DMS79 (cell line): ENCODE measurements at places on chromosomes 1 and 21.

DNA sequence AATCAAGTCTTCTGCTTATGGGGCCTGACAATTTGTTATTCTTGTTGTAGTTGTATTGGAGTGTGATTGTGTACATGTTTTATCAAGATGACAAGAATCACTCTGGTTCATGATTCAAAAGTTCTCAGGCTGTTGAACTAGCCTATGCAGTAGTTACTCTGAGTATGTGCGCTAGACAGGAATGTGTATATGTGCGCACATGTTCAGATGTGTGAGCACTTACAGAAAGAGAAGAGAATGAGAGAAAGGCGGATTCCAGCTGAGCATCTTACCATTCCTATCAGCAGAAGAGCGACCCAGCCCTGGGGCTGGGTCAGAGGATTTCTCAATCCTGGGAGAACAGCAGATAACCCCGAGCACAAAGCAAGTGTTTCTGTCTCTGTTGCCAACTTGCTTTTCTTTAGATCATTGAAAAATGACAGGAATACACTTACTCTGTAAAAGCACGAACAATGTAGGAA, 110.8 kb upstream of the HOOK1 start:
- no peak for DNase-seq

- DNase-seq, result no peak
These were observed 61.2 kb upstream of the CASZ1 start for GRCh38 chr1:10857687-10858086.

GRCh38 chr1:228340686-228341449, 65.8 kb downstream of the TRIM11 start:
- no peak for DNase-seq

DNA sequence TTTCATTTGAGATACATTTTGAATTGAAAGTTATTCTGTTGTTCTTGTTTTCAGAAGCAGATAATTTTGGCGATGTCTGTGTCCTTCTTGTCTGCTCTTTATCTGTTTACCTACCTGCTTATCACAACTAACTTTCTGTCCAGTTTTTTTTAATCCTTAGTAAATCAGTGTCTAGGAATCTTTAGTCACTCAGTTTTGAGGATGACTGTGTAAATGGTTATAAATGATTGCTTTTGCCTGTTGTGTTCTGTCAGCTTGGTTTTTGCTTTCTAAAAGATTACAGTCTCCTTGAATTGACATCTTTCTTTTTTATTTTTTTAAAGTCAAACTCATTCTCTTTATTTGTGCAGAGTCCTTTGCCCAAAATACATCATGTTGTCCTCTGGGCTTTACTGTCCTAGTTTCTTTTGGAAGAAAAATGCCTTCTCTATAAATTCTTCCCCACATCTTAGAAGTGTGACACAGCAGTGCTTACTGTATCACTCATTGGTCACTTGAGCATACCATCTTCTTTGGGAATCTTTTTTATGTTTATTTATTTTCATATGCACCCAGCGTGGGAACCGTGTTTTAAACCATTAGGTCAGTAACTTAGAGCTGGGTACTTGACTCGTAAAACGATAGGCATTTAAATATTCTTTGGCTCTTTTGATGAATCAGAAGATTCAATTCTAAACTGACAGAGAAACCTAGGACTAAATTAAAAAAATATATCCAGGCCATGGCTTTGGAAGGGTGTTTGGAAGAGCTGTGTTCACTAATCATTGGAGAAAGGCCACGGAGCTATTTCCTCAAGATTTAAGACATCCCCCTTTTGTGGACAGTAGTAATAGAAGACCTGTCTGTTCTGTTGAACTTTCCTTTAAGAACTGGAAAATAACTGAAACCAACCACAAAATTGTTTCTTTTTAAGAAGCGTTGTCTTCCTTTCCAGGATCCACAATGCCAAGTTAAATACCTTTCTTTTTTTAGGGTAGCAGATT, 20.9 kb downstream of the LAMC1 start:
- no peak for DNase-seq

- DNase-seq, result no peak
These were observed 197.0 kb upstream of the UBE2U start for GRCh38 chr1:64006276-64007051.

DNA sequence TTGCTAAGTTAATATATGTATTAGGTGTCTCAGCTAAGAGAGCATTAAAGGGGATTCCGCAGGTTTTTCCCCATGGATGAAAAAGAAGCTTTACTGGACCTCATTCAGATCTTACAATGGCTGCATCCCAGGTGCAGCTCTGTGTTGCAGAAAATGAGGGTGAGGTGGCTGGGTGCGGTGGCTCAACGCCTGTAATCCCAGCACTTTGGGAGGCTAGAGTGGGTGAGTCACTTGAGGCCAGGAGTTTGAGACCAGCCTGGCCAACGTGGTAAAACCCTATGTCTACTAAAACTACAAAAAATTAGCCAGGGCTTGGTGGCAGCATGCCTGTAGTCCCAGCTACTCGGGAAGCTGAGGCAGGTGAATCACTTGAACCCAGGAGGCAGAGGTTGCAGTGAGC, 58.5 kb upstream of the MORC3 start:
- no peak for DNase-seq

DNA sequence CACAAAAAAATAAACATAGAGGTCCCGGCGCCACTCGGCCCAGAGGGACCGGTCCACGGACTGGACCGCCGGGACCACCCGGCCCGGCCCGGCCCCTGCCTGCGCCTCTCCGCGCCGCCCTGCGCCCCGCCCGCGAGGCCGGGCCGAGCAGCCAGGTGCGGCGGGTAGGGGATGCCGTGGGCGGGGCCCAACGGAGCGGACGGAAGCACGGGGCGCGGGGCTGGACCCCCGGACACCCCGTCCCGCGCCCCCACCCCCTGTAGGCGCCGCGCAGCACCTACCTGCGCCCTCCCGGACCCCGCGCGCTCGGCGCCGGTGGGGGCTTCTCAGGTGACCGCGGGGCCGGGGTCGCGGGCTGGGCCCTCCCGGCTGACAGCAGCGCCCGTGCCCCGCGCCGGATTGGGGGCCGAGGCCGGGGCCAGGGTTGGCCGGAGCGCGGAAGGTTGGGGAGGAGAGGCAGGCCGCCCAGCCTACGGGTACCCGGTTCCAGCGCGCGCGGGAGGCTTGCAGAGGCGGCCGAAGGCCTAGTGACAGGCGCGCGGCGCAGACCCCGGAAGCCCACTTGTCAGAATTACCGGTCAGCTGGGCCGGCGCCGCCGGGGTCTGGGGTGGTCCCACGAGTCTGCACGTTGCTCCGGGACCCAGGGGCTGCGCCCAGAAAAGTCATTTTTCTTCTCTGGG, 351.9 kb upstream of the CAMK1G start:
- DNase-seq, result no peak

DNA sequence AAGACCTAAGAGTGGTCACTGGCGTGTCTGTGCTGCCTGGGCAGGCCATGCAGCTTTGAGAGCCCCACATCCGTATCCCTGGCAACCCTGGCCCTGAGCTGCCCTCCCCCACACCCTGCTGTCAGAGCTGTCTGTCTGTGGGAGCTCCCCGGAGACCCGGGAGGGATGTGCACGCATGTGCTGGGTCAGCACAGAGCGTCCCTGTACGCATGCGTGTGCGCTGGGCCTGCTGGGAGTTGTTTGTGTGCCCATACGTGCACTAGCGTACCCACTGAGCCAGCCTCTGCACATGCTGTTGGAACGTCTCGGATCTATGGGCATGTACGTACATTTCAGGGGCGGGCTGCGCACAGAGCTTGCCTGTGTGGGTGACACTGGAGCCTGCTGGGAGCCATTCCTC, 89.3 kb downstream of the EPHB2 start:
- DNase-seq, result no peak

DNA sequence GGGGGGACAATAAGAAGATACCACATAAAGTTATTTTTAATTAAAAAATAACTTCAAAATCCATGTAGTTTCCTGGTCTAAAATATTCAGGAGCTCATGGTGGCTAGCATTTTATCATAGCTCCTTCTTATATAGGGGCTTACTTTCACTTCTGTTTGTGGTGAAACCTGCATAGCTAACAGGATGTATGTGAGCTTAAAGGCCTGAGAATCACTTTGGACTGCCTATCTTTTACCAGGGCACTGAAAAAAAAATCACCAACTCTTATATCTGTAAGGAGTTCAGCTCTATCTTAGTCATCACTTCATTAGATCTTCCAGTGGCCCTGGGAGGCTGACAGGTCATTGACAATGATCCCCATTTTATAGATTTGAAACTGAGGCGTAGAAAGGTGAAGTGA, 21.3 kb downstream of the UROD start:
- DNase-seq, result no peak

DNA sequence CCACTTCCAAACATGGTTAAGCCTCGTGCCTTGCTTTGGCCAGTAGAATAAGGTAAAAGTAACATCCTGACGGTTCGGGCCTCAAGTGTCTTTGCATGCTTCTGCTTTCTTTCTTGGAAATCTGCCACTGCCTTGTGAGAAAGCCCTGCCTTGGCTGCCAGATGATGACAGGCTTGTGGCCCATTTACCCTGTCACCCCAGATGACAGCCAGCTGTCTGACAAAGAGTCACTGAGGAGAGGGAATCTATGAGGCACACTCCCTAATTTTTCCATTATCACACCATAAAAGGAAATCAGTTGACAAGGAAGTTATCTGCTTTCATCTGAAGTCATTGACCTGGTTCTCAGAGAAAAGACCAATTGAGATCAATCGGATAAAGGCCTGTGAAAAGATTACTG, 199.8 kb downstream of the USH2A start:
- no peak for DNase-seq

GRCh38 chr1:232557096-232557495, 72.8 kb downstream of the SIPA1L2 start:
- DNase-seq, result no peak

- peak; percentile 83 for DNase-seq
These were observed 34.4 kb downstream of the STX6 start for GRCh38 chr1:180988253-180988752.

DNA sequence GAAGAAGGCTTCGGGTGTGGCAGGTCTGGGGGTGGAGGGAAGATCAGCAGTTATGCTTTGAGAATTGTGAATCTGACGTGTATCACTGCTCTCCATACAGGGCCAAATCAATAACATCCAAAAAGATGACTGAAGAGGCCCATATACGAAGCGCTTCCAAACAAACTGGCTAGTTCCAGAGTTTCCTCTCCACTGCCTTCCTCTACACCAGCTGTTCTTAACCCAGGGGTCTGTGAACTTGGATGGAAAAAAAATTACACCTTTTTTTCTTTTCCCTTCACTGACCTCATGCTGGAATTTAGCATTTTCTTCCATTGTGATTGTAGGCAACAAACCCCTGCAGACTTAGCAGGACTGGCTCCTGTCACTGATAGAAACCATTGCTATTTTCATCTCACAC, 77.1 kb upstream of the NBL1 start:
- no peak for DNase-seq

DNA sequence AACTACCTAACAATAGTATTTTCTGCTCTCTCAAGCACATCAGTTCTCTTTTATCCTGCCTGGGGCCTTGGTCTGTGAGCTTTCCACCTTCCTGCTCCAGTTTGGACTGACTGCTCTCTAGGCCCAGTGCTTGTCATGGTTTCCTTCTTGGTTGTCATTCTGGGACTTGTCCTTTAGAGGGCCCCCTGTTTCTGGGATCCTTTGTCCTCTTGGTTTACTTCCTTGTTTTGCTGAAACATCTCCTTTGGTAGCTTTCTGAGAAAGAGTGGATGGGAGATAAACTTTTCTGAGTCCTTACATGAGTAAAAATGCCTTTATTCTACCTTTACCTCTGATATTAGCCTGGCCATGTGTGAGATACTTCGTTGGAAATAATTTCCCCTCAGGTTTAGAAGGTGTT, 4.7 kb downstream of the SLC1A7 start:
- no peak for DNase-seq

- no peak for DNase-seq
These were observed 32.6 kb downstream of the PDPN start for GRCh38 chr1:13616234-13616633.

GRCh38 chr1:193066606-193067005, 7.2 kb downstream of the RO60 start:
- DNase-seq, result no peak

GRCh38 chr1:89953131-89953626, 41.7 kb upstream of the ZNF326 start:
- no peak for DNase-seq

GRCh38 chr1:84573481-84573966, 716 bp downstream of the CTBS start:
- no peak for DNase-seq

DNA sequence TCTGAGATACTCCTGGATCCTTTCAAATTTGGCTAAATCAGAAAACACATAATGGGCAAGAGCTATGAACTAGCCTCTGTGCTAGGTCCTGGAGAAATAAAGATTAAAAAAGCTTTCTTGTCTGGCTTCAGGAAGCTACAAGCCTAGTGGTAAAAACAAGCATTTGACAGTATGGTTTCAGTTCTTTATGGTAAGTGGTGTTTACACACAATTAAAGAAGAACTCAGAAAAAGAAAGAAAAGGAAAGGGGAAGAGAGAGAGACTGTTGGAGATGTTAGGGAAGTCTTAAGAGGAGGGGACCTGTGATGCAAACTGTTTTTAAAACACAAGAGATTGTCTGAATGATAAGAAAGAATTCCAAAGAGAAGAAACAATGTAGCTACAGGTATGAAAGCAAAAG, 1.8 kb downstream of the OR10J1 start:
- DNase-seq, result no peak

GRCh38 chr1:56258371-56258770, 321.0 kb downstream of the PLPP3 start:
- peak; percentile 22 for DNase-seq

GRCh38 chr1:199780948-199781670, 246.4 kb upstream of the NR5A2 start:
- DNase-seq, result no peak

DNA sequence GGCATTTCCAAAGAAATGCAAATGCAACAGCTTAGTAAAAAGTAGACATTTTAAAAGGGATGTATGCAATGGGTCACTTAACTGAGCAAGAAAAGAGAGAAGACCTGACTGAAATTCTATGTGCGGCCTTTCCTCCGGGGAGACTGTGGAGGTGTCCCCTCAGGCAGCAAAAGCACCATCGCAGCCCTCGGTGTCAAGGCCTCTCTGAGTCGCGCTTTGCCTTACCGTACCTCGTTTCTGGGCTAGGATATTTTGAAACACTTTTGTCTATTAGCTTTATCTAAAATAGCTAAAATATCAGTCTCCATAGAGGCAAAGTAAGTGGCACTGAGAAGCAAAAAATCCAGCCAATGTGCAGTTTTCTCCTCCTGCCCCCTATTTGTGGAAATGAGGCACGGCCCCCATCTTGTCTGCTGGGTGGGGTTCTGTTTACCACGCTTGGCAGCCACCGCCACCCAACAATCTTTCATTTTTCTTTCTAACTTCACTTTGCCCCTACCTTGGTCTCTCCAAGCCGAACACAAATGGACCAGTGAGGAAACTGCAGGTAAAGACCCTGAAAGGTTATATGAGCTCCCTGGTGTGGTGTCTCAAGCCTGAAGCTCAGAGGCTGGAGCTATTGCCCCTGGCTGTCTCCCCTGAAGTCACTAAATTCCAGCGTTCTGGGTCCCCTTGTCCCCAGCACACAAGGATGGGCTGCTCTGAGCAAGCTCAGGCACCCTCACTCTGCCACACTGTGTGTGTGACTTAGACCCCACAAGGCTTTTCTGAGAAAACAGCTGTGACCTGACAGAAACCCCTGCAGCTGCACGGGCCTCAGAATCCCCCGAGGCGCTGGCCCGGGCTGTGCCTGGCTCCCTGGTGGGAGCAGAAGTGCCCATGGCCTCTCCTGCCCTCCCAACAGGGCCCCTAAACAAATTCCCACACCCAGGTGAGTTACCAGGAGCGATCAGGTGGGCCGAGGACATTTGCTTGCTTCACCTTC, 1.6 kb downstream of the CD247 start:
- DNase-seq, result no peak

- DNase-seq, result peak; percentile 50
These were observed 9.6 kb downstream of the TENT5C start for GRCh38 chr1:117615474-117615873.

- no peak for DNase-seq
These were observed 33.0 kb upstream of the TTC22 start for GRCh38 chr1:54834007-54834541.
